ENCODE measurements at places on chromosomes 12 and 14.

DNA sequence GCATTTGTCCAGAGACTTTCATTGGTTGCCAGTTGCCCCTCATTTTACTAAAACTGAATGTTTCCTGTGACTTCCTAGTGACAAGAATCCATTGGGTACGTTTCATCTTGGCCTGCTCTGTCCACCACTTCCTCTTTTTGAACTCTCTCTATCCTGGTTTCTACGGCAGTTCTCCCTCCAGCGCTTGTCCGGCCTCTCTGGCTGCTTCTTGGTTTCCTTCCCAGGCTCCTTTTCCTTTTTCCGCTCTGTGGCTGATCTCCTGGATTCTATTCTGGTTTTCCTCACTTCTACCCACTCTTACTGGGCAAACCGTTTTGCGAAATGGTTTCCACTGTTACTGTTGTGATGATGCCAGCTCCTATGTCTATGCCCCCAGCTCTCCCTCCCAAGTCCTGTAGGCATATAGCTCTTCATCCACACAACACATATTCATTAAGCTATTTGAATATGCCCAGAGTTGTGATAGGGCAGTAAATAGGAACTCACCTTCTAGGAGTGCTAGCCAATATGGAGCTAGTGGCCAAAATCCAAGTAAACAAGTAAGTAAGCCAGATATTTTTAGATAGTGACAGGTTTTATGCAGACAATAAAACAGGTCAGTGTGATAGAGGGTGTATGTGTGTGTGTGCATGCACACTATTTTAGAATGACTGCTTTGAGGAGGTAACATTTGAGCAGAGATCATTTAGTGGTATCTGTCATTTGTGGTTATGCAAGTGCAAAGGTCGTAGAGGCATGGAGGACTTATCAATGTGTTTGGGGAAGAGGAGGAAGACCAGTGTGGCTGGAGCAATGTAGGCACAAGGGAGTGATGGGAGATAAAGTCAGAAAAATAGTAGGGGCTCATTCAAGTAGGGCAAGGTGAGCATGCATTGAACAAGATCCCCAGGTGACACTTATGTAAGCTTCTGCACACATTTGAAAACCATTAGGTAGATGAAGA is 27.9 kb upstream of the CTDSP2 start:
- DNase-seq = no peak

DNA sequence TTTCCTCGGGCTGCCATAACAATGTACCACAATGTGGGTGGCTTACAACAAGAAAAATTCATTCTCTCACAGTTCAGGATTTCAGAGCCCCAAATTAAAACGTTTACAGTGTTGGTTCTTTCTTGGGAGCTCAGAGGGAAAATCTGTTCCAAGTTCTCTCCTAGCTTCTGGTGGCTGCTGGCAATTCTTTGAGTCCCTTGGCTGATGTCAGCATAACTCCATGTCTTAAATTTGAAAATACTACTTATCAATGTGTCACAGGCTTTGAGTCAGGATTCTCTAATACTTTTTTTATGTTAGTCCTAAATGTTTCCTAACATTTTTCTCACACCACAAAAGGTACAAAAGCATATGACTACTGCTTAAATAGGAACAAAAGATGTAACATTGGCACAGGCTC is 198.4 kb upstream of the ATXN7L3B start:
- no peak for DNase-seq

GRCh38 chr14:55921511-55921910 is 196.7 kb upstream of the PELI2 start:
- no peak for DNase-seq

DNA sequence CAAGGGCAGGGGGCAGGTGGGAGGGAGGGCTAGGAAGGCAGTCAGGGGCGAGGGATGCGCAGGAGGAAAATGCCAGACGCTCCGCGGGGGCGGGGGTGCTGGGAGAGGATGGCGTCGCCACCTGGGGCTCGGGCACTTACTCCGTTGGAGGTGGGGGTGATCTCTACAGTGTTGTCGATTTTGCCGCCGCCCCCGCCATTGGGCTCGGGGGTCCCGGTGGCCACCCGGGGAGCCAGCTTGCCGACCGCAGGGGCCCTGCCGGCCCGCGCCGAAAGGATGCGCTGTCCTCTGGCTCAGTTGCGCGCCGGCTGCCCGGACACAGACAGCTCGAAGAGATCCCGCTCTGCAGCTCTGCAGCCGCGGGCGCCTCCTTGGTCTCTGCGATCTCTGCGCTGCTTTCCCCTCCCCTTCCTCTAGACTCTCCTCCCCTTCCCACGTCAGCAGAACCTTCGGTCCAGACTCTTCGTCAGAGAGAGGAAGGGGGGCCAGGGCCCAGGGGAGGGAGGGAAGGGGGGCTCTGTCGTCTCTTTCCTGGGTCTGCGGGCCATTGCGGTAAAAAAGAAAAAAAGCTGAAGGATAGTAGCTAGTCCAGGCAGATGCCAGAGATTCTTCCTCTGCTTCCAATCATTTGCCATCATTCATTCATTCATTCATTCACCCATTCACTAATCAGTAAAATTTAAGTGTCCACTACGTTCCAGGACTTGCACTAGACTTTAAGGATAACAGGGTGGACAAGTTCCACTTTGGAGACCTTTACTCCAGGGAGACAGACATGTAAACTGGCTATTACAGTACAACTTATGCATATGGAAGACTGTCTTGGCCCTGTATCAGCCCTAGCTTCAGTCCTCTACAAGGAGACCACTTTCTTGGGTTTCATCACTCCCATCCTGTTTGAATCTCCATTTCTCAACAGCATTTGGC is at the start of gene SLC22A17:
Gene SLC22A17, minus strand, starts transcription at position 382 of the 927 bp plus-strand sequence.
- DNase-seq = peak; percentile 93

DNA sequence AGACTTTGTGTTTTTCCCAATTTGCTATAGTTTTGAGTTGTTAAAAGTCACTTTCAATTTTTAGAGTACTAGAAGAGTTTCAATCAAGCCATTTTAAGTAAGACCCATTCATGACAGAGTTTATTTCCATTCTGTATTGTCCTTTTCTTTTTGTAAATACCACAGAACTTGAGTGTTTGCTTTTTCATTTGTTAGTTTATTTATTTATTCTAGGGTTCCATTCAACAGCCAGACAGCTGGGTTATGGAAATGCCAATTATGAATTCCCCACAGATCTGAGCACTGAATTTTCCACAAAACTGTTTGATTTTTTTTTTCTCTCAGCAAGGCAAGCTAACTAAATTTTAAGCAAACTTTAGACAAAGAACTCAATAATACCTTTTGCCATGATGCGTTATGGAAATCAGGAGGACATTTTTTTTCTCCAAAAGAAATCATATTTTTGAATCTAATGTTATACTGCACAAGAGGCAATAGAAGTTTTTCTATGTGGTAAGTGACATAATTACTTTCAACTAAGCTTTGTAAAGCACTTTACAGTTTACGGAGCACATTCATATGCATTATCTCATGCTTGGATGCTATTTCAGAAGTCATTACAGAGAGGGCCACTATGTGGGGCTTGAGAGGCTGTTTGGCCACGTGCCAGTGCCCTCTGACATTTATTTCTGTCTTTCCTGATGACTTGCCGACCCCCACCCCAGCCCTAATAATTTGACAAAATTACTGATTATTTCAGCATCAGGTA is 181.5 kb downstream of the VRK1 start:
- DNase-seq = no peak

- DNase-seq = no peak
Measured at GRCh38 chr14:92702441-92702918, 45.9 kb downstream of the LGMN start.

DNA sequence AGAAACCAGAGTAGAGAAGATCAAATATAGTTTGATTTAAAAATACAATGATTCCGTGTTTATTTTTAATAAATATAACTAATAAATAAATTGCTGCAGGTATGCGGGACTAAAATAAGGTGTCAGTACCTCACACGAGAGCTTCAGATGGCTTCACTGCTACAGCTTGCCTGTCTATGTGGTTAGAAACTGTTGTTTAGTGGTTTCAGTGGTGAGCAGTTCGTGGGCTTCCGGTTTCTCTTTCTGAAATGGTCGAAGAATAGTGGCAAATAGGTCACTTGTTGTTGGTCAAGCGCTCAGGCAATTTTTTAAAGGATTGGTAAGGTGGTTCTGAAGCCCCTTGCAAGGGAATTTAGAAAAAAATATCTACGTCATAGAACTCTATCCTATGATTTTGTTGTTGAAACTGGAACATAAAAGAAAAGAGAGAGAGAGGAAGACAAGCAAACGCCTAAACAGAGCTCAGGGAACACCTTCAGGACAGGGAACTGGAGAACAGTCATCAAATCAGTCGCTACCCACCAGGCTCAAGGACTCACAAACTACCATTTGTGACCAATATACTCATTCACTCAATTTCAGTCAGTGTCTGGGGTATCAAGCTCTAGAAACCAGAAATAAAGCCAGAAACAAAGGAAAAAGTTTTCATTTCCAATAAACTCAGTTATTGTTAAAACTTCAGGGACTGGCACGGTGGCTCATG is 31.3 kb downstream of the GABARAPL1 start:
- DNase-seq = no peak

DNA sequence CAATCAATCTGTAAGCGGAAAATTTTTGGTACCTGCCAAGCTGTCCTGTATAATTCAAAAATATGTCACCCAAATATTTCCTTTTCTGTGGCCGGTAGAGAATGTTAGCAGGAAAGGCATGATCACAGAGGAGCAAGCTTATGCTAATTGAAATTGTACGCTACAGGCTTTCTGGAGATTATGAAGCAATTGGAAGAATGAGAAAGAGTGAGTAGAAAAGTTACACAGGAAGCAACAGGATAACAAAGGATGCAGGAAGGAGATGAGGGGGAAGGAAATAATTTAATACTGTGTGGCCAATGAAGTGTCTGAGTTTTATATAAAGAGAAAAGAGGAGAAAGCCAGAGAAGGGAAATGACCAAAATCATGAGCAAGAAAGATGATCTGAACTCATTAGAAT is 627.2 kb upstream of the STXBP6 start:
- no peak for DNase-seq

GRCh38 chr12:130826151-130826801 is 12.8 kb downstream of the STX2 start:
- peak; percentile 48 for DNase-seq

DNA sequence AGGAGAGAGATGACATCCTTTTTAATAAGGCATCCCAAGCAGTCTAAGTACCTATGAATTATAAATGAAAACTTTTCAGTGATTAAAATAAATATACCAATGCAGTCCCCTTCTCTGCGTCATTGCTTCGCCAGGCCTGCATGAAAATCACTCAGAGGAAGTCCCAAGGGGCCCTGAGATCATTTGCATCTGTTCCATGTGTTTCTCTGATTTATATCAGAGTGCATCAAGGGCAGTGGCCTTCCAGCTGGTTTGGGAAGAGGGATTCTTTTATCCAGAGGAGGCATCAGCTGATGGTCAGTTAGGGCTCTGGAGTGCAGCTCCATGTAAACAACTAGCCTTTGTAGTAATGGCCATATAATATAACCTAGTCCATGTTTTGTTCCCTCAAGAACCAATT is 210.1 kb downstream of the RGS6 start:
- DNase-seq = no peak

DNA sequence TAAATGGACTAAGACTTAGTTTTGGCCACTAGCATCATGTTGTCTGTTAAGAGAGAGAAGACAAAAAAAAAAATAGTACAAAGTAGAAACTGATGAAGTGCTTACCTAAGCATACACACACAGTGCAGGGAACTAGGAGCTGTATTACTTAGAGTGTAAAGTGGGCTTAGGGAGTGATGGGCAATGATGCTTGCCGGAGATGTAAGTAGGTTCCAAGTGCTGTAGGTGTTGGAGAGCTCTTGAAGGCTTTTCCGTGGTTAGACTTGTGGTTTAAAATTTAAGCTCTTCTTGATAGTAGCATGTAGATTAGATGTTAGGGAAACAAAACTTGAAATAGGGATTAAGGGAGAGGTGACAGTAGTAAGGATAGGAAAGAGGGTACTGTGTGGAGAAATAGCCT is 34.7 kb downstream of the MIA2 start:
- DNase-seq = peak; percentile 10

DNA sequence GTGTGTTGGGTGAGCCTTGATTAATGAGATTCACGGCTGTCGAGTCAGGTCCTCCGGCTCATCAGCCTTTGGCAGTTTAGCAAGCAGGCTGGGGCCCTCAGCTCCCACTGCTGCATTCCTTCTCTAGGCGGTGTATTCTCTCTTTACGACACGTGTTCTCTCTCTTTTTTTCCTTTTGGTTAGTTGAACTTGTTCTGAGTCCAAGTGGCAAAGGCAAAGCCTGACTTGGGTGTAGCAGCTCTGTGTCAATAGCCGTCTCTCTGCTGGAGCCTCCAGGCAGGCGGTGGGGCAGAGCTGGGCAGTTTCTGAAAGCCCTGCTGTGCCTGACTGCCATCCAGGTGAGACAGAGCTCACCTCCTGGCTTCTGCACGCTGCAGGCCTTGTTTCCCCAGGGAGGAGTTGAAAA is 46.6 kb downstream of the SUSD6 start:
- DNase-seq = peak; percentile 77

GRCh38 chr14:96273629-96274028 is 17.6 kb downstream of the BDKRB1 start:
- DNase-seq = no peak

DNA sequence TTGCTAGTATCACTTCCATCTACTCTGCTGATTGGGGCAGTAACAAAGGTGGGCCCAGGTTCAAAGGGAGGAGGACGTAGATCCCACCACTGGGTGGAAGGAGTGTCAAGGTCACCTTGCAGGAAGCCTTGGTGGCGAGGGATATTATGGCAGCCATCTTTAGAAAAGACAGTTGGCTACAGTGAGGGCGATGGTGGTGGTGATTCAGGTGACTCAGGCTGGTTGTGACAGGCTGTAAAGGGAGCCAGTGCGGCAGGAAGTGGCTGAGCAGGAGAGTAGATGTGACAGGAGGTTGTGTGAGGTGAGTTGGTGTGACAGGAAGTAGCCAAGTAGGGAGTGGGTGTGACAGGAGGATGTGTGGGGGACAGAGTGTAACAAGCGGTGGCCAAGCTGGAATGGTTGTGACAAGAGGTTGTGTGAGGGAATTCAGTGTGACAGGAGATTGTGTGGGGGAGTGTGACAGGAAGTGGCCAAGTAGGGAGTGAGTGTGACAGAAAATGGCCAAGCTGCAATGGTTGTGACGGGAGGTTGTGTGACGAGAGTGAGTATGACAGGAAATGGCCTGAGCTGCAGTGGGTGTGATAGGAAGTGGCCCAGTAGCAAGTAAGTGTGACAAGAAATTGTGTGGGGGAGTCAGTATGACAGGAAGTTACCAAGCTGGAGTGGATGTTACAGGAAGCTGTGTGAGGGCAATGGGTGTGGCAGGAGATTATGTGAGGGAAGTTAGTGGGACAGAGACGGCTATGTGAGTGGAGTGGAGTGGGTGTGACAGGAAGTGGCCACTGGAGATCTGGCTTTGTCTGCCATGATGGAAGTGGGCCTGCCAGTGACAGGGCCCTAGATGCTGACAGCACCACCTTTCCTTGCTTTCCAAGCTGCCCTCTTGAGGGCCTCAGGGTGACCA is 136.5 kb upstream of the MYL2 start:
- DNase-seq = no peak

DNA sequence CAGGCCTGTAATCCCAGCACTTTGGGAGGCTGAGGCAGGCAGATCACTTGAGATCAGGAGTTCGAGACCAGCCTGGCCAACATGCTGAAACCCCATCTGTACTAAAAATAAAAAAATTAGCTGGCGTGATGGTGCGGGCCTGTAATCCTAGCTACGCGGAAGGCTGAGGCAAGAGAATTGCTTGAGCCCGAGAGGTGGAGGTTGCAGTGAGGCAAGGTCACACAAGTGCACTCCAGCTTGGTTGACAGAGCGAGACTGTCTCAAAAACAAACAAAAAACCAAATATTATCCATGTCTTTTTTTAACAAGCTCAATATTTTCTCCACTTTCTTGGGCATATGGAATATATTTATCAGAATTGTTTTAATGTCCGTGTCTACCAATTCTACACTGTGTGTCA is 89.6 kb downstream of the LMNTD1 start:
- no peak for DNase-seq

All from hepatocyte (in vitro differentiated cells).